Upper lobe of right lung (tissue), 1 donor: ENCODE measurements at places on chromosomes 12 and 14. TPM values are rescaled to one million over a fixed set of nuclear protein-coding genes. Genes with fewer than 3 reads are reported as not detected.

KLHL42 gene
- 25.0 TPM for total RNA-seq

REC8 gene
- 18.5 TPM for total RNA-seq

GALNT16 gene
- total RNA-seq: 3.0 TPM

SMCO2 gene
- 0.38 TPM for total RNA-seq

P2RX2 gene
- 0.55 TPM for total RNA-seq

DPY19L2 gene
- total RNA-seq: 2.3 TPM
